Dermis microvascular lymphatic vessel endothelial cell (primary cell): ENCODE measurements at places on chromosomes 4 and X.
A peak's percentile ranks its signal among the peaks of the same experiment; 100 is the strongest.

- DNase-seq = no peak
Observed at GRCh38 chrX:135434258-135435138, 12.8 kb downstream of the SMIM10L2A start.

DNA sequence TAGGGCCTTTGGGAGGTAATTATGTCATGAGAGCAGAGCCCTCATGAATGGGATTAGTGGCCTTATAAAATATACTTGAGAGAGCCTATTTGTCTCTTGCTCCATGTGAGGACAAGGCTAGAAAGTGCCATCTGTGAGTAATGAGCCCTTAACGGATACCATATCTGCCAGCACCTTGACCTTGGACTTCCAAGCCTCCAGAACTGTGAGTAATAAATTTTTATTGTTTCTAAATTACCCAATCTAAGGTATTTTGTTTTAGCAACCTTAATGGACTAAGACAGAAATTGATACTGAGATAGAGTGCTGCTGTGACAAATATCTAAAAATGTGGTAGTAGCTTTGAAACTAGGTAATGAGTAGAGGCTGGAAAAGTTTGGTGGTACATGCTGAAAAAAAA lies 285.0 kb upstream of the DIPK2B start:
- DNase-seq = no peak

DNA sequence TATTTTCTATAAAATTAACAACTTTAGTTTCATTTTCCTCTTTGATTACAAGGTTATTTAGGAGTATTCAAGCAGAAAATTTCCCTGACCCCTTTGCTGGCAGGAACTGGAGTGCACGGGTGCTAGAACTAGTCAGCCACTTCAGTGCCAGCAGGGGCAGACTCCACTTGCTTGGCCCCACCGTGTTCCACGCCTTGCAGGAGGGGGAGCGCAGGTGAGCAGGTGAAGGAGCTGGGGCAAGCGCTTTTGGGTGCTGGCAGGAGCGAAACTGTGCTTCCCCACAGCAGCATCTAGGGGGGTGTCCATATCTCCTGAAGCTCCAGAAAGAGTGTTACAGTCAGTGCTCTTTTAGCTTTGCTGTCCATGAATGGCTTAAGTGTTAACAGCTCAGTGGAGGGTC lies 45.5 kb downstream of the MID2 start:
- no peak for DNase-seq

DNA sequence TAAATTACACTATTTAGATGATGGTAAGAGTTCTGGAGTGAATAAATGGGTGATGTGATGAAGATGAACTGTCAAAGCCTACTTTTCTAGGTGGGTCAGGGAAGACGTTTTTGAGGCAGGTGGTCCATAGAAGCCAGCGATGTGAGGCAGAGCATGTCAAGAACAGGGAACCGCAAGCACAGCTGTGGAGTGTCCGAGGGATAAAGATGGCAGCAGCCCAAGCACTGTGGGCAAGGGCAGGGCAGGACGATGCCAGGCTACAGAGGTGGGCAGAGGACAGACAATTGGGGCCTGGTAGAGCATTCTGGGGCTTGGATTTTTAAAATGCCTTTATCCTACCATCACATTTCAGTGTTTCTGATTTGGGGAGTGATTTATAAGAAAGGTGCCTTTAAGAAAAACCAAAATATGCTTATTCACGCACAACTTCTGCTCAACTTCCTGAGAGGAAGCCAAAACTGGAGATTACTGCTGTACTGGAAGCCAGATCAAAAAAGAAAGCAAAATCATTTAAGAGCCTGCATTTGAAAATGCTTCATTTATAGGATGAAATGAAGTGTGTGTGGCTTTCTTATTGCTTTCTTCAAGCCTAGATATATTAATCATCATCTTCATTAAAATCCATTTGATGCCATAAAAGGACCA lies 119.0 kb upstream of the WDR17 start:
- DNase-seq = no peak

GRCh38 chr4:147351083-147351787 lies 129.7 kb upstream of the EDNRA start:
- DNase-seq = no peak

GRCh38 chr4:154911097-154911496 lies 130.0 kb downstream of the RBM46 start:
- DNase-seq = no peak

DNA sequence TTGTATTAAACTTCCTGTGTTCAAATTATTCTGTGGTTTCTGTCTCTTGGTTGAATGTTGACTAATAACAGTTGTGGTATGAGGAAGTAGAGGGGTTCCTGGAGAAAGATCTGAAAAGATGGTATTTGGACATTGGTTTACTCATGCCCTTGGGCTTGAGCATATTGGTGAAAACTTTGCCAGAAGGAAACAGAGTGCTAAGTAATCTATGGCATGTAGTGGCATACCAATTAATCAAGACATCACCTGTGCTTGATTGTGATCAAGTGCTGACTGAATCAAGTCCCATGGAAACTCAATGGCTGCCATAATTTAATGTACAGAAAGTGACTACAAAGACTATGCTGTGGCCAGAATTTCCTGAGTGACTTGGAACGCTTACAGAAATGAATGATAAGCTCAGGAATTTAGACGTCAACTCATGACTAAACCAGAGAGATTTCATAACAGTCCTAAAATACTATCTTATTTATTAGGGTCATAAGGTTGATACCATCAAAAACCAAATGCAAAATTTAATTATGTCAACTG lies 2062.9 kb downstream of the ARAP2 start:
- no peak for DNase-seq

- DNase-seq = no peak
Observed at GRCh38 chr4:175929932-175930331, 117.9 kb upstream of the GPM6A start.

- DNase-seq = no peak
Observed at GRCh38 chrX:14079891-14080430, 50.3 kb upstream of the GEMIN8 start.

DNA sequence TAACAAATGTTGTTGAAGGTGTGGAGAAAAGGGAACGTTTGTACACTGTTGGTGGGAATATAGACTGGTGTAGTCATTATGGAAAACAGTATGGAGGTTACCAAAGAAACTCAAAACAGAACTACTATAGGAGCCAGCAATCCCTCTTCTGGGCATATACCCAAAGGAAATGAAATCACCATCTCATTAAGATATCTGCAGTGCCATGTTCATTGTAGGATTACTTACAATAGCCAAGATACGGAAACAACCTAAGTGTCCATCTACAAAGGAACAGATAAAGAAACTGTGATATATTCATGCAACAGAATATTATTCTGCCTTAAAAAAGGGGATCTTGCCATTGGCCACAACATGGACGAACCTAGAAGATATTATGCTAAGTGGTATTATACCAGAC lies 22.2 kb downstream of the APBB2 start:
- DNase-seq = peak; percentile 78

DNA sequence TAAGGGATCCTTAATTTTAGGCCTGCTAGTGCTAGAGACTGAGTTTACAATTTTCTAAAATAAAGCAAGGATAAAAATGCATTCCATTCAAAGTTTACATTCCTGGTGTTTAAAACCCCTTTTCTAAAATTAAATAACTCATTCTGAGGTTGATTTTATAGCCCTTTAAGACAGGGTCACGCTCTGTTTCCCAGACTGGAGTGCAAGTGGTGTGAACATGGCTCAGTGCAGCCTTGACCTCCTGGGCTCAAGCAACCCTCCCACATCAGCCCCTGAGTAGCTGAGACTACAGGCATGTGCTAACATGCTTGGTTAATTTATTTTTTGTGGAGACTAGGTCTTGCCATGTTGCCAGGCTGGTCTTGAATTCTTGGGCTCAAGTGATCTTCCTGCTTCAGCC lies 6.8 kb upstream of the CDKL2 start:
- no peak for DNase-seq

DNA sequence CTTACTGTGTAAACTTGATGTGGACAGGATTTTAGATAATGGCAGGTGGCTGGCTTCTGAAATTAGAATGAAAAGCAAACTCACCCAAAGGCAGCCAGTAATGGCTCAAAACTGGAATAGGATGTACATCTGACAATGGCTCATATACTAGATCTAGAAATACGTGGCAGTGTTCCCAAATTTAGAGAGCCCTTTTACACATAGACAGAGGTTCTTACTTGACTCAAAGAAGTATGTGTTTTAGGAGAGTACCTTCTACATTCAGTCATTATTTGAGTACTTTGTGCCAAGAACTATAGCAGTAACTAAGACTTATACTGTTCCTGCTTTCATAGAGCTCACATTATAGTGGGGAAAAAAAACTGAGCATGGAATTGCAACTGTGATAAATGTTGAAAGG lies 48.0 kb downstream of the UBE2K start:
- no peak for DNase-seq

DNA sequence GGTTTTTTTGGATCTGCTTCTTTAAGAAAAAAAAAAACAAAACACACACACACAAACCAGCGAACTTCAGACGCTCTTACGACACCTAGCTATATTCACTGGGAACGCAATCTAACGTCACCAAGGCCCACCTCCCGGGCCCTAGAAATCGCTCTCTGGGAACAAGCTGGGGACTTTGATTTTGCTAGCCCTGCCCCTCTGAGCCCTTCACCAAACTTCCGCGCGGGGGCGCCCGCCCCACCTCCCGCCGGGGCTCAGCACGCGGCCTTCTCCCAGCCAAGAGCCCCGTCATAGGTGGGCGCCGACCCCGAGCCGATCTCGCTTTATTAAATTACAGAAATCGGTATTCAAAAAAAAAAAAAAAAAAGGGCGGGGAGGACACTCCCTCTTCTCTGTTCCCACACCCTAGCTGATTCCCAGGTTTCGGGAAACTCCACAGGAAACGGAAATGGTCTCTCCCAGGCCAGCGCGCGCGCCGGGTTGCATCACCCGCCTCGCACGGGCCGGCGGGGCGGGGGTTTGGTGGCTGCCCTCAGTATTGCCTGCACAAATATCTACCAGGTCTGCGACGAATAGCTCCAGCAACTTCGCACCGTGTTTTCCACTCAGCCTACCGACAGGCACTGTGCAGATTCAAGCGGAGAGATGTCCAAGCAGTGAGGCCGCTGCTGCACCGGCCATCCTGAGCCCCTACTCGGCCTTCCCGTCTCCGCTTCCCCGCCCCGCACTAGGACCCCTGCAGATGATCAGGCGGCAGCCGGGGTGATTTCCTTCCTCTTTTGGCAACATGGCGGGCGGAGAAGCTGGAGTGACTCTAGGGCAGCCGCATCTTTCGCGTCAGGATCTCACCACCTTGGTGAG lies at the start of gene EIF2S3:
Gene EIF2S3 (plus strand): TSS at position 775 of the 861 bp plus-strand sequence. CDS start 13 bp downstream, at position 788.
- DNase-seq = peak; percentile 95

DNA sequence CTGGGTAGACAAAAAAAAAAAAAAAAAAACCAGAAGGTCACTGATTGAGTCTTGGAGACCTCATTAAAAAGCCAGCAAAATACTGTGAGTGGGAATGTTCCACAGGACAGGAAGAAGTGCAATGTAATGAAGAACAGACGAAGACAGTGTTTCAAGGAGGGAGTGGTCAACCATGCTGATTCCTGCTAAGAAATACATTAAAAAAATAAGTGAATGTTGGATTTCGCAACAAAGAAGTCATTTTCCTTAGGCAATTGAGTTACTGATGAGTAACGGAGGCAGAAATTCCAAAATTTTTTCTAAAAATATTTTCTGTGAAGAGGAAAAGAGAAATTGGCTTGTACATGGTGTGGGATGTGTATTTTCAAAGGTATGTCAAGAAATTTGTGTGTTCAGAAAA lies 94.3 kb upstream of the FAM47B start:
- DNase-seq = no peak

DNA sequence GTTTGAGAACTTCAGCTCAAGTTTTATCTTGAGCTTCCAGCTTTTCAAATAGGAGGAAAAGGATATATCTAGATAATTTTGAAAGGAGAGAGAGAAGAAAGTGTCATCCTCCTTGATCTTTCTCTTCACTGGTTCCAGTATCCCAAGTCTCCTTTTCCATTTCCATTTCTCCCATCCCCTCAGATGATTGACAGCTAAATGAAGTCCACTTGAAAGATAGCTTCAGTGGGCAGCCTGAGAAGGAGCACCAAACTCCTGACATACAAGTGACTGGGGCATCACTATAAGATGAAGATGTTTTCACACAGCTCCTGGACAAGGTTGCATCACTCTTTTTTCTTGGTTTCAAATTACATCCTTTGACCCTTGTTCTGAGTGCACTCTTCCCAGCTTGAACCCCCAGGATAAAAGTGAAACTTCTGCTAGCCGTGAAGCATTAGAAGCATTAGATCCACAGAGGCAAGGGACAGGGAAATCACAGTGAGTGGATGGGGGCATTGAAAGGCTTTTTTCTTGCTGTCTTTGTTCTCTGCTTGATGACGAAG lies 17.5 kb upstream of the MAGEA10 start:
- DNase-seq = no peak

GRCh38 chr4:88106205-88106604 lies 52.2 kb downstream of the ABCG2 start:
- peak; percentile 82 for DNase-seq

DNA sequence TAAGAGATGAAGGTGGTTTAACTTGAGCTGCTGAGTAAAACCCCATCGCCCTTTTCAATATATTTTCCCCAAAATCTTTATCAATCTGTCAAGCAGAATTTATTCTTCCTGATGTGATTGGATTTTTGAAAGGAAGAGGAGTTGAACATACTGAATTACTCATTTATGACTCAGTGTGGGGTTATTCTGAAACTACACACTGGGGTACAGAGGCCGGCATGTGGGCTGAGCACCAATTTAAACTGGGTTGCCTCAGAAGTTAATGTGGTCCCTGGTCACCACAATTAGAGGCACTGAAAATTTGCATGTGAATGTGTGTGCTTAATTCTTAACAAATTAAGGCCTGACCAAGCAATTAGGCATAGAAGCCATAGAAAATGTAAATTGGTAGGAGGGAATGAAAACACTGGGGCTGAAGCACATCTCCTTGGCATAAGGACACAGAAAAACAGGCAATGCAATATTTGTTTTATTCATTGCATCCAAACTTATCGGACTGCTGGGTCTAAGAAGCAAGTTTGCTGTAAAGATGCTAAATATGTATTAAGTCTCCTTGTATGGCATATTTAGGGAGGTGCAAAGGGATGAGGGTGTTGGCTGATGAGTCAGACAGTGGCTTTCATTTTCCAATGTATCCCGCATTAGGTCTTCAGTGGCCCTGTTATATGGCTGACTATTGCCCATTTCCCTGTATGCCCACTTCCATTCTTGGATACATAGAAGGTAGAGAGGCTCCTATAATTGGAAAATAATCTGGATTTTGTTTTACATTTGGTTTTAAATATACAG lies 170.9 kb downstream of the IL15 start:
- no peak for DNase-seq

DNA sequence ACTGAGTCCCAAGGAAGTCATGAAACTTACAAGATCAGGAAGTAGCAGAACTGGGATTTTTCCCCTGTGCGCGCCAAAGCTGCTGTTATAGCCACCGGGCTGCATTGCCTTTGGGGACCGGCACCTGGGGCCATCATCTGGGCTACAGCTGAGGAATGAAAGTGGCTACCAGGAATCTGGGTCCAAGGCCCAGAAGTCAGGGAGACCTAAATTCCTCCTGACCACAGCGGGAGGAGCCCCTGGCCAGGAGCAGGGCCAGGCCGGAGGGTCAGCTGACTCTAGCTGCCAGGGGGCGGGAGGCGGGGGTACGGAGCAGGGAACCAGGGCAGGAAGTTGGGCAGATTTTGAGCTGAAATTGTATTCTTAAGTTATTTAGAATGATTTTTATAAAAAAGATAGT lies 242.4 kb downstream of the EVC2 start:
- no peak for DNase-seq

- no peak for DNase-seq
Observed at GRCh38 chr4:71830497-71831190, 46.8 kb upstream of the GC start.

- DNase-seq = no peak
Observed at GRCh38 chrX:37759351-37759750, 20.5 kb upstream of the CYBB start.
